ENCODE measurements at places on chromosomes 5 and 9.

DNA sequence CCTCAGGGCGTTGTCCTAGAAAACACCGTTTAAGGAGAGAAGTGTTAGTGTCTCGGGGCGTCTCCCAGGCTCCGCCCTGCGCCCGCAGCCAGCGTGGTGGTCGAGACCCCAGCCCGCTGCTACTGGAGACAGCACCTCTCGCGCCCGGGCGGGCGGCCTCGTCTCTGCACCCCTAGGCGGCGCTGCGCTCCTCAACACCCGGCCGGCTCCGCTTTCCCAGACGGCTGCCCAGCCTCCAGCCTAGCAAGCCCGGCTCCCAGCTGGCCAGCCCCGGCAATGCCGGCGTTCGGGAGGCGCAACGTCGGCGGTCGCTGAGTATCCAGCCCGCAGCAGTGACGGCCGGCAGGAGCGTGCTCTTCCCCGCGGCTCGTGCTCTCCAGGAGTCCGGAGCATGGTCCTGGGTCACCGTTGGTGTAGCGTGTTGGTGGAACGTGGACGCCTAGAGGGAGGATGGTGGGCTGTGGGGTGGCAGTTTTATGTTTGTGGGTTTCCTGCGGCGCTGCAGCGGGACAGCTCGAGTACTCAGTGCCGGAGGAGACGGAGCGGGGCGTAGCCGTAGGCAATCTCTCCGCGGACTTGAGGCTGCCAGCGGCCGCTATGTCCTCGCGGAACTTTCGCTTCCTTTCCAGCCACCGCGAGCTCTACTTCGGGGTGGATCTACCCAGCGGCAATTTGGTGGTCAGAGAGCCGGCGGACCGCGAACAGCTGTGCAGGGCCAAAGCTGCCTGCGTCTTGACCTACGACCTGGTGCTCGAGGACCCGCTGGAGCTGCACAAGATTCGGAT lies 536 bp downstream of the PCDHAC1 start:
- peak; percentile 20 for DNase-seq

DNA sequence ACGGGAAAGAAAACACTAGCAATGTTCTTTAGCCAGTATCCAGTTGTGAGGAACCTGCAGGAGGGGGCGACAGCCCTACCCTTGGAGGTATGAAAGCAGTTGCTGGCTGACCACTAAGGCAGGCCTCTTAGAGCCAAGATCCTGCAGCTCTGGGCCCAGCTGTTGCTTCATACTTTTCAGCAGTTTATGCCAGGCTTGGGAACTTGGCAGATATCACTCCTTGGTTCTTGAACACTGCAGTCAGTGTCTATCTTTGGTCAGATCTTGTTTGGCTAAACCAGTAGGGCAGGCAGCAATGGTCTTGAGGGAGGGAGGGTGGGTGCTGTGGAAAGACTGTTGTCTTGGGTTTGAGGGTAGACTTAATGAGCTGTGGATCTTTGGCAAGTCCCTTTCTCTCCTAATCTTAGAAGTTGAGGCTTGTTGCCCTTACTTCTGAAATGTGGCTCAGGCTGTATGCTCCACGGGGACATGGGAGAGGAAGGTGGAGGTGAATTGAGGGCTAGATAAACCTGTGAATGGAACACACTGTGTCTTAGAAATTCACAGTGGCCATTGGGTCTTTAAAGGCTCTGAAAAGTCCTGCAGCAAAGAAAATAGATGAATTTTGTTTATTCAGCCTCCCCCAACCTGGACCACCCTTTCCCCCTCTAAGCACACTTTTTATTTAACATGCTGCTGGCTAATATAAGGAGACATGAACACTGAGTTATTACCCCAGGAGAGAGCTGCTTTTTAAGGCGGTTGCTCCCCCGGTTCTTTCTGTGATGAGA lies 37.5 kb downstream of the ZNF618 start:
- no peak for DNase-seq

- no peak for DNase-seq
These were observed 4.9 kb downstream of the TPRN start for GRCh38 chr9:137195525-137196220.

GRCh38 chr5:31047007-31047406 lies 146.5 kb upstream of the CDH6 start:
- DNase-seq, result no peak

DNA sequence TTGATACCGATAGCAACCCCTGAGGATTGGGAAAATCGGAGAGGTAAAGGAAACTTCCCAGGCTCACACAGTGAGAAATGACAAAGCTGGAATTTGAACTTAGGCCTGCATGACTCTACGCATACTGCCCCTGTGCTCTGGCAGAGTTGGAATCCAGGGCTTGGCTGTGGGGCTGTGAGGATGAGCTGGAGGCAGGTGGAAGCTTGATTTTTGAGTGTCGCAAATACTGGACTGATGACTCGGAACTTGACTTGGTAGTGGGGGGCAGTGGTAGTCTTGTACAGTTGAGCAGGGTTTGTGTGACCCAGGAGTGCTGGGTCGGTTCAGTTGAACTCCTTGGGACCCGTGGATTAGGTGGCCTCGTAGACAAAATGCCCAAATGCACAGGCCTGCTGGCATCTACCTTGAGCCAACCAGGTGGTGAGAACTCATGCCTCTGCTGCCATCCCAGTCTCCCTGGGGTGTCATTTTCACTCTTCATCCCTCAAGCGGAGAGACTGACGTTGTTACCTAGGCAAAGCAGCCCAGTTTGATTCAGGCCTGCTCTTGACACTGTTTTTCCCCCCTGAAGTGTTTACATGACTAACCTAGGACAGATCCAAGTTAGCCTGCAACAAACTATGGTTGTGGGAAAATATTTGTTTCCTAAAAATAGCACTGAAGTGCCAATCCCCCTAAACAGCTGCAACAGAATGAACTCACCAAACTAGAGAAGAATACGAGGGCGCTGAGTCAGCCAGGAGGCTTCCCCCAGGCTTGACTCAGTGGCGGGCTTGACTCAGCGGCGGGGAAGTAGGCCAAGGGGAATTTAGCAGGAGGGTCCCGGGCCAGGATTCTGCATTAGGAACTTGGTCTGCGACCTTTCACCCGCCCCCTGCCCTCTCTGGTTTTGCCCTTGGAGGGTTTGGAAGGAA lies 45.7 kb upstream of the ORM1 start:
- DNase-seq, result no peak

- DNase-seq, result no peak
These were observed 178.1 kb downstream of the EBF1 start for GRCh38 chr5:158921441-158922262.
